ENCODE measurements at places on chromosomes 1 and 21.

DNA sequence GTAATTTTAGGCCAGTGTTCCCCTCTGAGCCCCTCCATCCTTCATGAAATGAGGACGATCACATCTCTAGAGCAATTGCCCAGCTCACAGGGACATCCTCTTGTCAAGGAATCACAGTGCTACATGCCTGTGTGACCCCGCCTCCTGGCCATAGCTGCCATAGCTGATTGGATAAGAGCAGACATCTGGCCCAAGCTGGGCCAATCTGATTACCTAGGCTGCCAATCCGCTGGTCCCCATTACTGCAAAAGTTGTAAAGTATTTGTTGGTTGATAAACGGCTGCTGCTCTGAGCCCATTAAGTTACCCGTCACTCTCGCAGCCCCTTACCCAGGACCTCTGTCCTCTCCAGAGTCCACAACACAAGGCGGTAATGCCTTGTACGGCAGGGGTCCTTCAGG is 8.3 kb downstream of the NT5C1A start:
- no peak for DNase-seq

DNA sequence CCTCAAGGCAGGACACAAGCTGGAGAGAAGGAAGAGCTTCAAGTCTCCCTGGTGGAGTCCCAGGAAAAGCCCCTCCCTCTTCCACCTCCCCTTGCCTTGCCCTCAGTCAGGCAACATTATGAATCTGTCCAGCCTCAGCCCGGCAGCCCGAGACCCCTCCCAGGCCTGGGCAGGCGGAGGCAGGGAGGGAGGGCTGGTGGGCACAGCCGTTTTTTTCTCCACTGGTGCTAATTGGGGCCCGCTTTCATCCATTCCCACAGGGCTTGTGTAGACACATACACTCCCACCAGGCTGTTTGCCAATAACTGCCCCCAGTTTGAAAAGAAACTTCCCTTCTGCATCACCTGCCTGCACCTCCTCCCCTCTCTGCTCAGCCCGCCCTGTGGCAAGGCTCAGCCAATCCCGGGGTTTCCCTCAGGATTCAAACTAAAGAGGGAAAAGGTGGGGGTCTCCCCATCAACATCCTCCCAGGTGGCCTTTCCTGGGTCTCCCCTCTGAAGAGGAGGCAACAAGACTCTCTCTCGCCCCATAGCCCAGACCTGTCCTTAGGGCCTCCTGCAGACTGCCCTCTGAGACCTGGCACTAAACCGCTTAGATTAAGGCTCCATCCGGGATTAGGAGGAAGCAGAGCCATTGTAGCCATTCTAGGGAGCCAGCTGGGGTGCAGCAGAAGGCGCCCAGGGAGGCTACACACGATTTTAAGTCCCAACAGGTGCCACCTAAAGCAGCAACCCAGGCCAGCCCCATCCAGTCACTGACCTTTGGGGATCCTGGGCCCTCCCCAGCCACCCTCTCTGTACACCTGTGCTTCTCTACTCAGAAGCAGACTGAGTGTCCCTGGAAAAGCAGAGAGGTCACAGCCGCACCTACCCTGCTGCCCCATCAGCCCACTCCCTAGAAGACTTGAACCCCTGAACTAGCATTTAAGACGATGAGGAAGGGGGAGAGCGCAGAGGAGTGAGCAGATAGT is 3.5 kb downstream of the IGSF9 start:
- peak; percentile 96 for DNase-seq

- no peak for DNase-seq
Measured at GRCh38 chr1:44611419-44611818, 62.9 kb downstream of the TMEM53 start.

GRCh38 chr1:10796029-10796944 is at the start of gene CASZ1:
Gene CASZ1, minus strand, starts transcription at chr1:10796646. Its CDS starts 102,757 bp downstream, at chr1:10693889.
- DNase-seq, result peak; percentile 90

DNA sequence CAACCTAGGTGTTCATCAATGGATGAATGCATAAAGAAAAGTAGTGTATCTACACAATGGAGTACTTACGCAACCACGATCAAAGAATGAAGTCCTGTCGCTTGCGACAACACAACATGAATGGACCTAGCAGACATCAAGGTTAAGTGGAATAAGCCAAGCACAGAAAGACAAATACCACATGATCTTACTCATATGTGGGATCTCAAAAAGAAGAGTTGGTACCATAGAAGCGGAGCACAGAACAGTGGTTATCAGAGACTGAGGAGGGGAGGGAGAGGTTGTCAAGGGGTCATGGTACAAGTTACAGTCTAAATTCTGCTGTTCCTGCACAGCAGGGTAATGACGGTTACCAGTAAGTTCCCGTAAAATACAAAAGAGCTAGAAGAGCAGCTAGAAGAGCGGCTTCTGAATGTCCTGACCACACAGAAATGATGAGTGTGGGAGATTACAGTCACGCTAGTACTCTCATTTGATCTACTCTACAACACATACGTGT is 36.7 kb downstream of the NPHP4 start:
- DNase-seq, result no peak

- no peak for DNase-seq
Measured at GRCh38 chr21:39153373-39153772, 29.9 kb downstream of the PSMG1 start.

GRCh38 chr21:34795548-34796180 is 126.9 kb downstream of the CLIC6 start:
- no peak for DNase-seq

DNA sequence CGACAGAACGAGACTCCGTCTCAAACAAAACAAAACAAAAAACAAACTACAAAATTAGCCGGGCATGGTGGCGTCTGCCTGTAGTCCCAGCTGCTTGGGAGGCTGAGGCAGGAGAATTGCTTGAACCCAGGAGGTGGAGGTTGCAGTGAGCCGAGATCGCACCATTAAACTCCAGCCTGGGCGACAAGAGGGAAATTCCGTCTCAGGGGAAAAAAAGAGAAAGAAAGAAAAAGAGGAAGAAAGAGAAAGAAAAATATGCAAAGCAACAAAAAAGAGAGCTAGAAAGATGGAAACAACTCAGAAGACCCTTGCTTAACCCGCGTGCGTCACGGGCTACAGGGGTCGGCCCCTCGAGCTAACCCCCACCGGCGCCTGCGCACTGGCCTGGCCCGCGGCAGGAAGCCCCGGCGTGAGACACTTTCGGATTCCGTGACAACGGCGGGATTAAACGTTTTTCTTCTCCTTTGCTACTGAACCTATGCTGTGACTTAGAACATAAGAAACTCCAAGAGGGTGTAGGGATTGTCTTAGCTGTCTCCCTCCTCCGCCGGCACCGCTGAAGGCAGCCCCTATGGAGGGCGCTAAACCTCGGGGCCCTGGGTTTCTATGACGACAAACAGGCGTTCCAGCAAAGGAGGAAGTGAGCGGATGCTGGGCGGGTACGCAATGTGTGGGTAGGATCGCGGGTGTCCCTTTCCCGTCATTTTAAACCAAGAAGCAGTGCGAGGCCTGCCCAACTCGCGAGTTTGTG is at the start of gene AXDND1:
AXDND1 (plus strand) TSS at position 630 of the 751 bp plus-strand sequence. CDS start 539 bp downstream, outside the sequence.
- DNase-seq, result peak; percentile 75

DNA sequence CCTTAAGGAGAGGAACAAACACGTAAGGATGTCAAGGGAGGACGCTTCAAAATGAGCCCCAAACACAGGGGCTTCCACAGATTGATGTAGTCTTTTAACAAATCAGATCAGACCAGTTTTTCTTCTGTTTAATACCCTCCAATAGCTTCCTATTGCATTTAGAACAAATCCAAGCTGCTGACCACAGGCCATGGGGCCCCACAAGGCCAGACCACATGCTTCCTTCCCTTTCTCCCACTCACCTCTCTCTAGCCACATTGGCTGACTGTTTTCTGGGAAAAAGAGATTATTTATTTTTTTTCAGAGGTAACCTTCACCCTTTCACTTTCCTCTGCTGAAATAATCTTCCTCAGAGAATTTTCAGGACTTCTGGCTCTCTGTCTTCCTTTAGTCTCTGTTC is 380.6 kb downstream of the SIPA1L2 start:
- no peak for DNase-seq

GRCh38 chr1:221839782-221840395 is 98.0 kb upstream of the DUSP10 start:
- DNase-seq, result no peak

DNA sequence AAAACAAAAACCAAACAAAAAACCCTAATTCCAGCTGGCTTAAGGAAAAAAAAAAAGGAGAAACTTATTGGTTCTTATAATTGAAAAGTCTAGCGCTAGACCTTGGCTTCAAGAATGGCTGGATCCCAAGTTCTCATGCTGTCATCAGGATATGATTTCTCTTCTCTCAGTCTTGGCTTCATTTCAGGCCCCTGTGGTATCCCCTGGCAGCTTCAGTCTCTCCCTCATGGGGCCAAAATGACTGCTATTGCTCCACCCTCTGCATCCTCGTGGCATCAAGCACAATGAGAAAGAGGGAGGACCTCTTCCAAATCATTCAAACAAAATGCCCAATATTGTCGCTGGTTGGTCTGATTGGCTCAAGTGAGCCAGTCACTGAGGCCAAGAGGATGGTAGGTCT is 80.7 kb downstream of the GIPC2 start:
- no peak for DNase-seq

DNA sequence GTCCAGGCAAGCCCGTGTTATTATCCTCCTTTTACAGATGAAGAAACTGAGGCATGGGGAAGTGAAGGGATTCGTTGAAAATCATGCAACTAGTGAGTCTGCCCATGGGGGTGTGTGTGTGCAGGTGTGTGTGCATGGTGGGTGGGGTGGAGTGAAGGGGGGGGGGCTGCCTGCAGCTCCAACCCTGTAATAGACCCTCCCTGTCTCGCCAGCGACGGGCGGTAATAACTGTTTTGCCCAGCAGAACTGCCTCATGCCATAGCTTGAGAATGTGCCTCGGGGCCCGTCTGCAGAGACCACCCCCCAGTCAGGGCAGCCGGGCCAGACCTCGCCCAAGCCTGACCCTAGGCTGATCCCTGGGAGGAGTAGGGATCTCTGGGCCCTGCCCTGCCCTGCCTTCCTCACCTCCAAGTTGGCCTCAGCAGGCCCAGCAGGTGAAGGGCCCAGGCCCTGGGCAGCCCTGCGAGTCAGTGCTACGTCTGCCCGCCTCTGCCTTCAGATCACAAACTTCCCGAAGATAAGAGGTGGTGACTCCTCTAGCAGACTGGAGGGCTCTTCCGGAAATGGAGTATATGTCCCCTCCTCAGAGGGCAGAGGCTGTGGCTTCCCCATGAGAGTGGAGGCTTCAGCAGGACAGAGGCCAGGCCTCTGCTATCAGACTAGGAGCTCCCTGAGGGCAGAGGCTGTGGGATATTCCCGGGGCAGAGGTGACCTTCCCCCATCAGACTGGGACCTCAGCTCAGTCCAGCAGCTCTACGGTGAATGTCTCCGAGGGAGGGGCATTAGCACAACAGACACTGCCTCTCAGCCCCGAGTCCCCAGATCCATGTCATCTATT is 15.7 kb upstream of the EPHA2 start:
- DNase-seq, result no peak

DNA sequence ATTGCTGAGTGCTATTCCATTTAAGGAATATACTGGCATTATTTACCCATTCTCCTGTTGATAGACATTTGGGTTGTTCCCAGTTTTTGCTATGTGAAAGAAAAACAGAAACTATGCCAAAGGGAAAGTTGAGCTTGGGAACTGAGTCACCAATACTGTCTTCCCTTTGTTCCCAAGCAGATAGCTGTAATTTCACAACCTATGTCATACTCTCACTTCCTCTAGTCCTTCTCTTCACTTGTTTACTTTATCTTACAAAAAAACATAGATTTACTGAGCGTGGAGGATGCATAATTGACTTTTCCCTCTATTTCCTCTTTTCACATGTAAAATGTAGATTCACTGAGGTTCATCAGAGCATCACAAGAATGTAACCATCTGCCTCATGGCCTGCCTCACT is 32.4 kb upstream of the PGBD5 start:
- DNase-seq, result no peak

DNA sequence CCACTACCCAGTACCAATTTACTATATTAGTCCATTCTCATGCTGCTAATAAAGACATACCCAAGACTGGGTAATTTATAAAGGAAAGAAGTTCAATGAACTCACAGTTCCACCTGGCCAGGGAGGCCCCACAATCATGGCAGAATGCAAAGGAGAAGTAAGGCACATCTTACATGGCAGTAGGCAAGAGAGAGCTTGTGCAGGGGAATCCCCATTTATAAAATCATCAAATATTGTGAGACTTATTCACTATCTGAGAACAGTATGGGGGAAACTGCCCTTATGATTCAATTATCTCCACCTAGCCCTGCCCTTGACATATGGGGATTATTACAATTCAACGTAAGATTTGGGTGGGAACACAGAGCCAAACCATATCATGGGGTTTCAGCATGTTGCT is 6.4 kb downstream of the CD58 start:
- no peak for DNase-seq

DNA sequence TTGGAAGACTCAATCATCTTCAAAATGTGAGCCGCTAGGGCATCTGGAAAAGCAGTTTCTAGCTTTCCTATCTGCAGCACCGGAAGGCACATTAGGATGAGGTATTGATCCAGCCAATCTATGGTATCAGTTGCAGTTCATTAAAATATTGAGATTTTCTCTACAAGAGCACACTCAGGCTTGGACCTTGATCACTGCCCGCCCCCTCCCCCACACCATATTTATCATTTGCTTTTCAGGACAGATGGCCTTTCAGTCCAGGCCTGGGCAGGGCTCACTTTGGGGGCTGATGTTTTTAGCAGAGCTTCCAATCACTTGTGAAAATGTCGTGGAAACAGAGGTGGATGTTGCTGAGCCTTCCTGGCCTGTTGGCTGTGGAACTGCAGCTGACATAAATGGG is 17.5 kb downstream of the LHX4 start:
- no peak for DNase-seq

DNA sequence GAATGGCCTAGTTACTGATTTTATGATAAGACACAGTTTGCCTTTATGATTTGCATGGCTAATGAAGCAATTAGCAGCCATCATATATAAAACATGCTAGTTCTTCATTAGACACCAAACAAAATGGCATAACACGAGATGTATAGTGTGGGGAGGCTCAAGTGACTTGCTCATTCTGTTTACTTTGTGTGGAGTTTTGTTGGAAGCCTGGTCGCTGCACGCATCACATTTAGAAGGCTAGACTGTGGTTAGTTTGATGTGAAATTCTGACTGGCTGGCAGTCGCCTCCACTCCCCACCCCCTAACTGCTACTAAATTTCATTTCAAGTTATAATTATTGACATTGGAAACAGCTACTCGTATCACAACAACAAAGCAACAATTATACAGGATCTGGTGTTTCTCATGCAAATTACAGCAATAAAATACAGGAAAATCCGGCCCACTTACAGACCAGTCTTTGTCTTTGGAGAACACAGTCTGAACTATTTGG is 356.1 kb downstream of the LMO4 start:
- peak; percentile 16 for DNase-seq

DNA sequence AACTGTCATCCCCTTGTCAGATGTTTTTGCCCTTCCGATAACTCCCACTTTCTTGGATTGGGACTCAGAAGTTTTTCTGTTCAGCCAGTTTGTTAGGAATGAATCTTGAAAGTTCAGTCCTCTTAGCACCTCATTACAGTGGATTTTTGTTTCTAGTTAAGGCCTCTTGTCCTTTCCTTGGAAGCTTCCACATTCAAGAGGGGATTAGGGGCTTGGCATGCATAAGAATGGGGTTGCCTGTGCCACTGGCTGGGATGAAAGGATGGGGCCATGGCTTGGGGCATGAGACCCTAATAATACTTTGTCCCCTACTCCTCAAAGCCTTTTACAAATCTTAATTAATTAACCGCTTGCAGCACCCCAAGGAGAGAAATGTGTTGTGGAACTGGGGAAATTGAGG is 2.4 kb upstream of the DHDDS start:
- DNase-seq, result no peak

- no peak for DNase-seq
Measured at GRCh38 chr1:111980686-111981085, 8.8 kb downstream of the KCND3 start.
